NCI-H524 (cell line): ENCODE measurements at places on chromosomes 4 and X.
A peak's percentile ranks its signal among the peaks of the same experiment; 100 is the strongest.

GRCh38 chr4:21753084-21753760 is 195.3 kb downstream of the KCNIP4 start:
- DNase-seq: no peak

DNA sequence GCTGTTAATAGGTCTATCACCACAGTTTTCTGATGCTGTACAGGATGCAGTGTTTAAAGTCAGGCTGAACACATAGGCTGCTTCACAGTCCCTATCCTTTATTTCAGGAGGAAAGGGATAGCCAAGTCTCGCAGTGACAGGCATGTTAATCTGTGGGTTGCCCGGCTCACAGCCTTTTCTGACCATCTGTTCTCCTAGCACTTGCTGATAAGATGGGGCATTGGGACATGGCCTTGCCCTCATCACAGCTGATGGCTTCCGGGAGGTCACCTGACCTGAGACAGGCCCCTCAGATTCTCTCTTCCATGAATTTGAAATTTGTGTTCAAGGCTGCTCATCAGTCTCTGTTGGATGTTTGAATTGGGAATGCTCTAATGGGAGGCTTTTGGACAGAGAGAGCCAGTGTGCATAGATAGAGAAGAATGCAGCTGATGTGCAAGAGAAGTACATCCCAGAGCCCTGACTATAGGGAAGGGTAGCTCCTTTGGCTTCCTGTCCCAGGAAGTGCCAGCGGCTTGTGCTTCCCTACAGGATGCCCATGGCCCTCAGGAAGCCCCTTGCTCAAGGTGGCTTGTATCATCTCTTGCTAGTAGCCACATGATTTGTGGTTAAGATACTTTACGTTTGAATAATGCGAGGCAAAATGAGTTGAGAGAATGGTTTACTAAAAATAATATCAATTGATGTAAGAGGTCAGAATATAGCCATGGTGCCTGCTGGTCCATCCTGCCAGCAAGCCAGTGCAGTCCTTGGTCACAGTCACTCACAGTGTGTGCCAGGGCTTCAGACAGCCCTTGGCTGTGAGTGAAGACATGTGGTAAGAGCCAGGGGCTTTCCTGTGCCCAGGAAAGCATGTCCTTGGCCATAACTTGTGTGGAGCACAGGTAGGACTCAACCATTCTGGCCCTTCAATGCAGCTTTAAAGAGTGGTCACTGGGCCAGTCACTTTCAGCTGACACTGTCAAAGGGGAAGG is 88.6 kb downstream of the TSPAN7 start:
- peak; percentile 69 for DNase-seq

DNA sequence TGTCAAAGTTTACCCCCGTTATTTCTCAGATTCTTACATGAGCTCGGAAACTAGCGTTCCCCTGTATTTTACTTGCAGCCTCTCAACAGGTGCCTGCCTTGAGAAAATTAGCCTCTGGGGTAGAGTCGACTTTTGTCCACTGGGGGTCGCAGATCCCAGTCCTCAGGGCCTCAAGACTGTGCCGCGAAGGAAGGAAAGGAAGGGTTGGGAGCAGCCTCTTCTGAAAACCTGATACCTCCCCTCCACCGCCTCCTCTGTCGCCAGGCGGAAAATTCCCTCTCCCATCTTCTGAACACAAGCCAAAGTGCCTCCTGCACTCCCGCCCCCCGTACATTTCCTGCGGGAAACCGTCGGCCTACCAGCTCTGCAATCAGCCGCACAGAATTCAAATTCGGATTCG is 44.4 kb upstream of the TMSB15B start:
- peak; percentile 91 for DNase-seq

- DNase-seq: no peak
Measured at GRCh38 chrX:130552444-130553073, 150.8 kb downstream of the RBMX2 start.

GRCh38 chr4:161404346-161405110 is 759.3 kb downstream of the FSTL5 start:
- DNase-seq: no peak

- DNase-seq: no peak
Measured at GRCh38 chrX:134738986-134739740, 80.9 kb upstream of the PLAC1 start.

DNA sequence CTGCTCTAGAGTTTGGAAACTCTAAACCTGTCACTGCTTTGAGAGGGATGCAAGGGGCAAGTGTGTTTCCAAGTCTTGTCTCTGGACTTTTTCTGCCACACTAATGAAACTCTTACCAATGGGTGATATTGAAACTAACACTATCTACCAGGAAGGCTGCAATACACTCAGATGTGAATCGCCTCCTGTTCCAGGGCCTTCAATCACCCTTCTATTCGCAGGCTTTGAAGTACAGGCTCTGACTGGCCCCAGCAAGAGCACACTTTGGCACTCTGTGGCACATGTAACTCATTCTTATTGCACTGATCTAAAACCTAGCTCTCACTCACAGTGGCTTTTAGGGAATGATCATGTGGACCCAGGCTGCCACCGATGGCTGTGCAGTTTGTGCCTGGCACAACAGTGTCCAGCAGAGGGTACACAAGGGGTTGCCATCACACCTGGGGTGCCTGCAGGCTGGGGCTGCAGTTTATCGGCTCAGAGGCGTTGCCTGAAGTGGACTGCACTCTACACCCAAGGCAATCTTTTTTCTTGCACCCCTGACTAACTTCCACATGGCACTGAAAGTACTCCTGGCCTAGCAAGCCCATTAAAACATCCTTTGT is 210.8 kb downstream of the MGST2 start:
- peak; percentile 3 for DNase-seq

DNA sequence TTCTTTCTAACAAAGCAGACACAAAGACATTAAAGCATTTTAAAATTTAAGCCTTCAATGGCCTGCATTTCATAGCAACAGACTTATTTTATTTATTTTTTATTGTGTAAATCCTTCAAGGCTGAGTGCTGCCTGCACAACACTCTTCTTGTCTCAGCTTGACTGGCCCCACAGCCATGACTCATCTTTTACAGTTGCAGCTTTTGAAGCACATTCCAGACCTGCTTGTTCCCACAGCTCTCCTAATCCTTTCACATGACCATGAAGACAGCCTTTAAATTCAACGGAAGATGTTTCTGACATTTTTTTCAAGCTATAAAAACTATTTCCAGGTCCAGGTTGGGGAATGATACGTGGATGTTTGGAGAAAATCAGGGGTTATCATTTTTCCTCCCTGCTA is 276.9 kb upstream of the TACR3 start:
- DNase-seq: no peak

- DNase-seq: no peak
Measured at GRCh38 chrX:10142041-10142599, 14.7 kb upstream of the CLCN4 start.

GRCh38 chrX:14027036-14027435 is 2.7 kb downstream of the GEMIN8 start:
- DNase-seq: no peak

DNA sequence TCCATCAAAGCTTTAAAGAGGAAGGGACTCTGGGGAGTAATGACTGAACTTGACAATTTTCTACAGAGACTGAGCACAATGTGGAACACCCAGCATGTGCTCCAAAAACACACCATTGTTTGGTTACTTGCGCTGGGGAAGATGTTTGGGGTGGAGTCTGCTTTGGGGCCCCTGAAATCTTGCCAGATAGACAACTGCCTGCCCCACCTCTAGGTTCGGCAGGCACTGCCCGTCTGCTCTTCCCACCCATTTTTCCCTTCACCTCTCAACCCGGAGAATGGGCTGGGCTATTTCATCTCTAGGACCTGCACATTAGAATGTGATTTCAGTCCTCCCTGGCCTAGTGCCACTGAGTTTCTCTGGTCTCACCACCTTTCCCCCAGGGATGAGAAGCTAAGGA is 41.9 kb downstream of the TSC22D3 start:
- DNase-seq: no peak

DNA sequence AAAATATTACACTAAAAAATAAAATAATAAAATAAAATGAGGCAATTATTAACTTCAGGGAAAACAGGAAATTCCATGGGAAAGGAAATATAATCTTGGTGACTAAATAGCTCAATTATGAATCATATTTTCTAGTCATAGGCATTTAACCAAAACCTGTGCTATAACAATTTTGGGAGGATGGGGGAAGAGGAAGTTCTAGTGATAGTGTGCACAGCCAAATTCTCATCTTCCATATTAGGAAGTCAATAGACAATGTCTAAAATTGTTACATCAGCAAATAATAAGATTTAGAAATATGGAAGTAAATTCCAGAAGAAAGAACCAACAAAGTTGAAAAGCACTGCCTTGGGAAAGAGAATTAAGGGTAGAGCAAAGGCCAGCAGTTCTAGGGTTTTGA is 2.8 kb downstream of the AWAT2 start:
- no peak for DNase-seq

DNA sequence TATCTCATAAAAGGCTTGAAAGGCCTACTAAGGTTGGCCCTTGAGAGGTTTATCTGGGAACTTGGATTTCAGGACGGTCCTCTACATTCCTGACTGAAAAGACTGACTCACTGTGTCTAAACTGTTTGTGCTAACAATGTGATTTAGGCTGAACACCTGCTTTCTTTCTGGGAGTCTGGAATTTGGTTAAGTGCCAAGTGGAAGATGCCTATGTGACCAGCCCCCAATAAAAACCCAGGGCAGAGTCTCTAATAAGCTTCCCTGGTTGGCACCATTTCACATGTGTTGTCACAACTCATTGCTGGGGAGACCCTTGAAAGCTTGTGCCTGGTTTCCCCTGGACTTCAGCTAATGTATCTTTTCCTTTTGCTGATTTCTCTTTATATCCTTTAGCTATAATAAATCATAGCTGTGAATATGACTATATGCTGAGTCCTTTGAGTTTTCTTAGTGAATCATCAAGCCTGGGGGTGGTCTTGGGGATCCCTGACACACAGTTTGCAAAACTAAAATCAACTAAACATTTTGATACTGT is 55.1 kb downstream of the GPR82 start:
- DNase-seq: peak; percentile 87

DNA sequence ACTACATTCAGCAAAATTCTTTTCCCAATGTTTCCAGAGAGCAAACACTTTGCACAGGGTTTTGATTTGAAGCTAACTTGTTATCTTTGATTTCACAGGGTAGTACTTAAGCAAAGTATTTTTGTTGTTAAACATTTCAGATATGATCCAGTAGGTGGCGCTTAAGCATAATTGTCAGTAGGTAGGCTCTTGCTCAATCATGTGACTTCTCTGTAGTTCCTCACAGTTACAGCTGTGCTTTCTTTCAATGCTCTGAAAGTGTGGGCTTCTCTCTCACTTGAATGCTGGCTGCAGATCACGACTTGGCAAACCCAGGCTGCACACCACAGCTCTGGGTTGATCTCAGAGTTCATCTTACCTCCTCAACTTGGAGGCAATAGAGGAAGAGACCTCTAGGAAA is 1016.5 kb downstream of the SH3BGRL start:
- DNase-seq: no peak

GRCh38 chrX:70806081-70806480 is 102.4 kb downstream of the TEX11 start:
- DNase-seq: no peak

GRCh38 chr4:105184316-105184980 is 37.8 kb downstream of the TET2 start:
- no peak for DNase-seq

- no peak for DNase-seq
Measured at GRCh38 chr4:57147335-57148060, 37.3 kb upstream of the IGFBP7 start.

GRCh38 chr4:16764622-16765021 is 133.8 kb downstream of the LDB2 start:
- DNase-seq: peak; percentile 7

- DNase-seq: no peak
Measured at GRCh38 chrX:136850441-136851175, 29.9 kb downstream of the RBMX start.

GRCh38 chrX:115089419-115089818 is 72.0 kb upstream of the IL13RA2 start:
- no peak for DNase-seq

- DNase-seq: no peak
Measured at GRCh38 chrX:45001048-45001447, 128.1 kb downstream of the KDM6A start.

GRCh38 chr4:37400241-37400881 is 155.8 kb downstream of the NWD2 start:
- DNase-seq: peak; percentile 21

DNA sequence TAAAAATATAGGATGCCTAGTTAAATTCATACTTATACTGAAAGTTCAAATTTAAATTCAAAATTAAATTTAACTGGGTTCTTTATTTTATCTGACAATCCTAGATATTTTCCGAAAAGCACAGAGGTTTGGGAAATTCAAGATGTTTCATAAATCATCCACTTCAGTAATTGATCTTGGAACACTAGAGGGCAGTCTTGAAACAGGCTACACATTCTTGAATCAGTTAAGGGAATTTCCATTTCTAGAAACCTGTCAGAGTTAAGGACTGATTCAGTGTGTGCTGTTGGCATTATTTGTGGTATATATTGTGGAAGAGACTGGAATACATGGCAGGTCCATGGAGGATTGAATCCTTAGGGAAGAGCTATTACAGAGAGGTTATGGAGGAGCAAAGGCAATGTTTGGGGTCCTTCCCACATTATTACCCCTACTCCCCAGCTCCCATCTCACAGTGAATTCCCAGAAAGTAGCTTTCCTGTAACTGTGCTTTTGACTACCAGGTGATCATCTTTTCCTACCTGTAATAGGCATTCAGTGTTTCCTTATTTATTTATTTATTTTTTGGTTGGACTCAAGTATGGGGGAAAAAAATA is 92.9 kb downstream of the EGF start:
- DNase-seq: peak; percentile 7

- DNase-seq: peak; percentile 38
Measured at GRCh38 chr4:54230484-54231418, 1.7 kb downstream of the PDGFRA start.

- DNase-seq: peak; percentile 23
Measured at GRCh38 chr4:156968479-156968984, 3.1 kb downstream of the PDGFC start.

- peak; percentile 26 for DNase-seq
Measured at GRCh38 chrX:118644378-118644777, 83.0 kb upstream of the IL13RA1 start.

- DNase-seq: no peak
Measured at GRCh38 chrX:152950786-152951185, 43.1 kb downstream of the PNMA5 start.

DNA sequence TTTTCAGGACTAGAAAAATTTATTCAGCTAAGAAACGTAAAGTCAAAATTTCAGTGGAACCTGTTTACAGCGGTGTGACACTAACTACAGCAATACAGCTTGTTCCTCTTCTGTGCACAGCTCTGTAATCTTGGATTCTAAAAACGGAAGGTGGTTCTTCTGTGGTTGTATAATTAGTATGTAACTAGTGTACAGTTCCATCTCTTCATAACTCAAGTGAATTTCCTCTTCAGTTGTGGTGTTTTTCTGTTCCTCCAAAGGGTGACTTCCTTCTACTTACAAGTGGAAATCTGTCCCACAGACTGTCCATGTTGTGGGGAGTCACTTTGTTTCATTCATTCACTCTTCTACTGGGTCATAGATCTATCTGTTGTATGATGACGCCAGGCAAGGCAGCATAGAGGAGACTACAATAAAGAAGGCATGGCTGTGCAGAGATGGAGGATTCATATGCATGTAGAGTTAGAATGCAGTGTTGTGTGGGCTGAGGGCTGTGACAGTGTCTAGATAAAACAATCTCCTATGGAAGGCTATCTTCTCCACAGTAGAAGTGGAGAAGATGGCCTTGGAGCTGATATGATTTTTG is 5.4 kb downstream of the DAPP1 start:
- DNase-seq: no peak

GRCh38 chr4:41571422-41571821 is 33.5 kb downstream of the LIMCH1 start:
- DNase-seq: peak; percentile 50
